CD4-positive, CD25-positive, alpha-beta regulatory T cell (primary cell): ENCODE measurements at places on chromosomes 1 and 21.
A peak's percentile ranks its signal among the peaks of the same experiment; 100 is the strongest.

DNA sequence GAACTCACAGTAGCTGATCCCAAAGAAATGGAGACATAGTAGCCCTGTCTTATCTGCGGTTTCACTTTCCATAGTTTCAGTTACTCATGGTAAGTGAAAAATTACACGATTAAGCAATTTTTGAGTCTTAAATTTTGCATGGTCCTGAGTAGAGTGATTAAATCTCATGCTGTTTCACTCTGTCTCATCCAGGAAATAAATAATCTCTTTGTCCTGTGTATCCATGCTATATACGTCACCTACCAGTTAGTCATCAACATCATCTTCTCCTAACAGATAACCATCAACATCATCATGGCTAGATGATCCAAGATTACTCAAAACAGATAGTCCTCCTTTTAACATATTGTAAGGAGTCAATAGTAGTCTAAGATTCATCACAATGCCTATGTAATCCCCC is 1589.3 kb downstream of the BRINP3 start:
- DNase-seq = no peak

DNA sequence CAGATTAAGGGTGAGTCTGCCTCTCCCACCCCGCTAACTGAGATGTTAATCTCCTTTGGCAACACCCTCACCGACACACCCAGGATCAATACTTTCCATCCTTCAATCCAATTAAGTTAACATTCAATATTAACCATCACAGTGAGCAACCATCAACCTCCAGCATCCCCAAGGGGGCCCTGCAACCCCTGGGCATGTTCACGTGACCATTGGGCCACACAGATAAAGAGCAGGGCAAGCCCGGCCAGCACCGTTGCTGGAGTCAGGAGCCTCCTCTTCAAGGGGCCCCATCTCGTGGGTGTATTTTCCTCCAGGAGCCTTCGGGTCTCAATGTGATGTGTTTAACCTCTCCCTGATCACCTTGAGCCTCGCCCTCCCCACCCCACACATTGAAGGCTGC is 8.0 kb upstream of the GPR157 start:
- no peak for DNase-seq

GRCh38 chr1:93758842-93759515 is 77.3 kb upstream of the BCAR3 start:
- no peak for DNase-seq

- no peak for DNase-seq
Measured at GRCh38 chr1:22153660-22154437, 11.0 kb upstream of the WNT4 start.

DNA sequence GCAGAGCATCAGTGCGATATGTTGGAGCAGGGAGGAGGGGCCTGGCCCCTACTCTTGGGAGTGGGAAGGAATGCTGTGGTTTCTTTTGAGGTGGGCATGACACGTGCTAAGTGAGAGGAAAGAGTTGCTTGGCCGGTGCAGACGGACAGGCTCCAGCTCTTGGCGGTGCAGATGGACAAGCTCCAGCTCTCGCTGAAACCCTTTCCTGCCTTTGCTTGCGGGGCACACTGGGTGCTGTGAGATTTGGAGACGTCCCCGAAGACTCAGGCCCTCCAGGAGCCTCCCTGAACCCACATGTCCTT is 15.9 kb downstream of the PDXK start:
- no peak for DNase-seq

- no peak for DNase-seq
Measured at GRCh38 chr1:208134491-208134890, 109.7 kb downstream of the PLXNA2 start.

- no peak for DNase-seq
Measured at GRCh38 chr1:59691261-59691660, 123.5 kb upstream of the HOOK1 start.

GRCh38 chr1:147527941-147528936 is 13.1 kb upstream of the BCL9 start:
- DNase-seq = no peak

GRCh38 chr1:30738040-30738714 is 14.8 kb upstream of the MATN1 start:
- DNase-seq = no peak

- no peak for DNase-seq
Measured at GRCh38 chr1:6935911-6936690, 150.8 kb downstream of the CAMTA1 start.

- DNase-seq = no peak
Measured at GRCh38 chr1:87250336-87250735, 78.3 kb upstream of the LMO4 start.

DNA sequence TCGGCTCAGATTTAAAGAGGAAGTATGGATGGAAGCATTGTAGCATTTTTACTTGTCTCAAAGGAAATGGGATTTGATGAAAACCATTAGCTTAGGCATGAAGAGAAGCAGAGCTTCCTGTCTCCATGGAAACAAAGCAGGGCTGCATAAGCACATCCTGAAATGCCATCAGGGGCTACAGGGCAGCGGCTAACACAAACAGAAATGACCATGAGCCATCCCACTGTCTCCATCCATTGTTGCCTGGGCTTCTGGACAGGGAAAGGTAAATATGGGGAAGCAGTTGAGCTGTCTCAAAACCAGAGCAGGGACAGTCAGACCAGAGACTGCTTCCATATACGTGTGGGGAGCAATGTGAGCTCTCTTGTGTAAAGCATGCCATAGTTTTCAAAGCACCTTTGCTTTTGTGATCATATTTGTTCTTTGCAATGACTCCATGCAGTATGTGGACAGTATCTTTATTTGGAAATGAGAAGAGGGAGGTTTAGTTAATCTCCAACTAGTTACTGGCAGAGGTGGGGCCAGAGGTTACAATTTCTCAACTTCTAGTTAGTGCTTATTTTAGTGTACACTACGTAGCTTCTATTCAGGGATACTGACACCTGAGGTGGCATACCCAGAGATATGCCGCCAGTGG is 176.1 kb downstream of the CACNA1E start:
- no peak for DNase-seq

DNA sequence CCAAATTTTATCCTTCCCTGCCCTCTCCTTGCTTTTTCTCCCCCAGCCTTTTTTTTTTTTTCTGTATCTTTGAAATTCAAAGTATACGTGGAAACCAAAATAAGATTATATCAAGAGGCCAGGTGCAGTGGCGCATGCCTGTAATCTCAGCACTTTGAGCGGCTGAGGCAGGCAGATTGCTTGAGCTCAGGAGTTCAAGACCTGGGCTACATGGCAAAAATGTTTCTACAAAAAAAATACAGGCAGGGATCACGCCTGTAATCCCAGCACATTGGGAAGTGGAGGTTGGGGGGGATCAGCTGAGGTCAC is 6.6 kb upstream of the PRCC start:
- no peak for DNase-seq

- DNase-seq = peak; percentile 12
Measured at GRCh38 chr1:20343149-20343937, 52.7 kb downstream of the VWA5B1 start.

GRCh38 chr1:153945795-153946621 is 510 bp downstream of the DENND4B start:
- DNase-seq = peak; percentile 74

DNA sequence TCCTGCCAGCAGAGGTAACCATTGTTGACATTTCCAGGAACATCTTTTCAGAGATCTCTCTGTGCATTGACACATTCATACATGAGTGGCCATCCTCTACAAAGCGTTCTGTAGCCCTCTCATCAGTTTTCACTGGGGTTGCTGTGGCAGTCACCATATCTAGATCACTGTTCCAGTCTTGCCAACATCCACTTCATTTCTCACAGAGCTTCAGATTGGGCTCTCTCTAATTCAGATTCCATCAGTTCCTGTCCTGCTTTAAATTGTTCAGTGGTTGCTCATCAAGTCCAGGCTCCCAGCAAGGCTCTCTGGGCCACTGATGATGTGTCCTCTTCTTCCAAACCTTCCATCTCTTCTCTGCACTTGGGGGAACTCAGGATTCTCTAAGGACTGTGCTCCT is 173.7 kb downstream of the KCNJ6 start:
- no peak for DNase-seq

DNA sequence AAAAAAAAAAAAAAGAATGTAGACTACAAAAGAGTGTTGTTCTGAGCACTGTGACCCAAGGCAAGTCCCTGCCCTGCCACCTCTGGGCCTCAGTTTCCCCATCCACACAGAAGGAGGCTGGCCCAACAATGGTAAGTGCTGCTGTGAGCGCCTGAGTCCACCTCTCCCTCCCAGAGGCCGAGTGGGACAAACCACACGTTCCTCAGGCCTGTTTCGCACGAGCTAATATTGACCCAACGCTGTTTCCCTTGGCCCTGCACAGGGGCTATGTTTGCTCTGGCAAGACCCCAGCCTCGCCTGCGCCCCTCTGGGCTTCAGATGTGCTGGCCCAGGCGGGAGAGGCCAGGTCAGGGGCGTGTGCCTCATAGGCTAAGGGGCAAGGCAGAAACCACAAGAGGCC is 12.6 kb upstream of the LAPTM5 start:
- no peak for DNase-seq

DNA sequence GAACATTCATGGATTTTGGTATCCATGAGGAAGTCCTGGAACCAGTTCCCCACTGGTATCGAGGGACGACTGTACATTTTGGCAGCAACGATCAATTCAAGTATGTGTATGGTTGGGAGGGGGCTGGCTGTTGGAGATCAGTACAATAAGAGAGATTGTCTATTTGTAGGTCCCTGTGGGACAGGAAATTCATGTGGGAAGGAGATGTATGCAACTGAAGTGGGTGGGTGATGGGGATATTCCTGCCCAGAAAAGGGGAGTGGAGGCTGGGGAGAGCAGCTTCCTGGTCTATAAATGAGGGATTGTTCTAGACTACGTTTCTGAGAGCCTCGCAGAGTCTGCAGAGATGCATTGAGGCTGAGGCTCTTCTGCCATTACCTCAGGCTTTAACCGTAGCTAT is 140.2 kb upstream of the MAGI3 start:
- DNase-seq = no peak

DNA sequence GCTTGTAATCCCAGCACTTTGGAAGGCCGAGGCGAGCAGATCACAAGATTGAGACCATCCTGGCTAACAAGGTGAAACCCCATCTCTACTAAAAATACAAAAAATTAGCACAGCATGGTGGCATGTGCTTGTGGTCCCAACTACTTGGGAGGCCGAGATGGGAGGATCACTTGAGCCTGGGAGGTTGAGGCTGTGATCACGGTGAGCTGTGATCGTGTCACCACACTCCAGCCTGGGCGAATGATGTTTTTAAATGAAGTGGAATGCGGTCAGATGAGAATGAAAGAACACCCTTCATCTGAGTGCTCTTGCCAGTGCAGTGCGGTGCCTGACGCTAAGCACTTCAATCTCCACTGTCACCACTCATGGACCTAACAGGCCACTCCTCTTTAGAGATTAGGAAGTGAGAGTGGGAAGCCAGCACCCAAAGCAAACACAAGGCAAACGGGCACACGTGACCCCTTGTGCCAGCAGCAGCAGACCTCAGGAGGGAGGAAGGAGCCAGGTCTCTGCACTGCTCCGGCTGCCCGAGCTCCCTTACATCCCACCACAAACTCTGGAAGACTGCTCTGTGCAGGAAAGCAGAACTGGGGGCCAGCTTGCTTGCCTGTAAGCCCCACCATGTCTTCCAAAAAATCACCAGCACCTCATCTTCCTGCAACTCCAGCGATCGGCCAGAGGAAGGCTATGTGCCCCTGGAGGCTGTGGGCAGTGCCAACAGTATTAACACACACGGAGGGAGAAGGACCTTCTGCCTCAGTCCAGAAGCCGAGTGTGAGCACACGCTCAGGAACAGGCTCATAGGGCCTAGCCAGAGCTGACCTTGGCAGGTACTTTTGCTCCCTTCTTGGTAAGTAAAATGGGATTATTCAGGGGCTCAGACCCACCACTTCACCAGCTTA is 9.7 kb downstream of the CTNNBIP1 start:
- no peak for DNase-seq
